IMR-90 (cell line): ENCODE measurements at places on chromosomes 1 and 21.
A peak's percentile ranks its signal among the peaks of the same experiment; 100 is the strongest.

- DNase-seq, result no peak
These were observed 206.1 kb upstream of the GALNT2 start for GRCh38 chr1:229860926-229861325.

DNA sequence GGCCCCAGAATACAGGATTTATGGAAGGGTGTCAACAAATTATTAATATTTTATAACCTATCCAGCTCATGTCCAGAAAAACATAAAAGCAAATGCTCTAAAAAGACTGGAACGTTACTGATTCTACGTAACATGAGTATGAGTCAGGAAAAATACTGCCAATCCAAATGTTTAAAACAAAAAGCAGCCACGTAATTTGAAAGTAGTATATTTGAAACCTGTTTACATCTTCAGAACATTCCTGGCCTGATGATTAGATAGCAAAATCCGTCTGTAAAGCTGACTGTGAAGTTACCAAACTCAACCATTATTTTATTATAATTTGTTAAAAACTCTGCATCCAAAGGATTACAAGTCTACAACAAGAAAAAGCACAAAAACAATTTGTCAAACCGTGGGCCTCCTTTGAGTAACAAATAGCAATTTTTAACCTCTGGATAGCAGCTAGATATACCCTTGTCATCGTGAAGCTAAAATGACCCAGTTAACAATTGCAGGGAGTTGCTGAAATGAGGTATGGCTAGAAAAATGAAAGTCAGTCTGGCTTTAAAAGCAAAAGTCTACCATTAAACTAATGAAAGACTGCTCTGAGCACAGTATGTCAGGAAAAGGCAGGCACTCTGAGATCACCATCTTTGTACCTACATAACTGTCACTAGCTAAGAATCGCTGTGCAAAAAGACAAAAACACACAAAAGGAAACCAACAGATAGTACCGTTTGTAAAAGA, 1.2 kb downstream of the UBR4 start:
- DNase-seq, result peak; percentile 91

GRCh38 chr1:168190403-168190802, 11.6 kb downstream of the TIPRL start:
- DNase-seq, result no peak

DNA sequence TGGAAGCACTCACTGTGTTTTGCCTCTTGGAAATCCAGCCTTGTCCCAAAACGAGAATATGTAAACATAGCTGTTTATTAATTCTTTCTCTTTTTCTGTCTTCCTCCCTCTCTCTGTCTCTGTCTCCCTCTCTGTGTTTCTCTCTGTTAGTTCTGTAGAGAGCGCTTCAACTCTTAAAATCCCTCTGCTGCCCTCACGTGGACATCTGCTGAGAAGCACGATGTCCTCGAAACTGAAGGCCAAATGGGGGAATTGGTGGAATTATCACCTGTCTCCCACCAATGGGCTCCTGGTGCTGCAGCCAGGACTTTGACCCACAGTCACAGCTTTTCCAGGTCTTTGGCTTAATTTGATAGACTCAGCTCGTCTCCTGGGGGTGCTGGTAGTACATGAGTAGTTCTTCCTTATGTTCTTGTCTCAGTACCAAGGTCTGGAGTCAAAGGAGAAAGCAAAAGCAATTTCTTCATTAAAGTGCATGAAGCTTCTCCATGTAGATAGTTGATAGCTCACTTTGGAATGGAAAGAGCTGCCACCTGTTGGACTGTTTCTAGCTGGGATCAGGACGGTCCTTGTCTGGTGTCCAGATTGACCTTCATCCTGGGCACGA, 5.5 kb upstream of the GBP6 start:
- DNase-seq, result peak; percentile 65

DNA sequence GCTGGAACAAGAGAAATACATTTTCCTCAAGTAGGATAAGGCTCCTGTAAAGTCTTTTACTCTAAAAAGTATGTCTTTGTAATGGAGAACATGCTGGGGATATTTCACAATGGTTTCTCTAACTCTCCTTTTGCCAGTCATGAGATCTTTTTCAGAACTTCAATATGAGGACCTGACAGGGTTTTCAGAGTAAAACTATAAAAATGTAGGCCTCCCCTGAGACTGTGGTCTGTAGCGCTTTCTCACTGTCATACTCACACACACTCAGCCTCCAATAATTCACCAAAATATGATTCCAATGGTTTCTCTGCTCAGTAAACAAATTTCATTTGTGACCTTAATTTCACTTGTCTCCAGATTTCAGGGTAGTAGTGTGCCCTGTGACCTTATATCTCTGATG, 440.1 kb upstream of the PTBP2 start:
- no peak for DNase-seq

DNA sequence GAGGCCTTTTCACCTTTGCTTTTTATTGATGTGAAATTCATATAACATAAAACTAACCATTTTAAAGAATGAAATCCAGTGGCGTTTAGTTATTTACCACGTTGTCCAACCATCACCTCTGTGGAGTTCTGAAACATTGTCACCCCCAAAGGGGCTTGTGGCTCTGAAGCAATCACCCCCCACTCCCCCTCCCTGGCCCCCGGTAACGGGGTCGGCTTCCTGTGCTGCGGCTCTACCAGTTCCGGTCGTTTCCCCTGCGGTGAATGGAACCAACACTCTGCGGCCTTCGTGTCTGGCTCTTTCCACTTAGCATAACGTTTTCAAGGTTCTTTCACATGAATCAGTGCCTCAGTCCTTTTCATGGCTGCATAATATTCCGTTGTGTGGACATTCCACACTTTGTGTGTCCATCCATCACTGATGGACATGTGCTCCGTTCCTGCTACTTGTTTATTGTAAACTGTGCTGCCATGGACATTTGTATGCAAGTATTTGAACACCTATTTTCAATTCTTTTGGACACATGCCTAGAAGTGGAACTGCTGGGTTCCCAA, 1.8 kb upstream of the ISG15 start:
- DNase-seq, result no peak

GRCh38 chr21:33096426-33096825, 26.5 kb downstream of the OLIG1 start:
- DNase-seq, result no peak

GRCh38 chr21:31752352-31752751, 20.4 kb upstream of the SCAF4 start:
- peak; percentile 45 for DNase-seq

DNA sequence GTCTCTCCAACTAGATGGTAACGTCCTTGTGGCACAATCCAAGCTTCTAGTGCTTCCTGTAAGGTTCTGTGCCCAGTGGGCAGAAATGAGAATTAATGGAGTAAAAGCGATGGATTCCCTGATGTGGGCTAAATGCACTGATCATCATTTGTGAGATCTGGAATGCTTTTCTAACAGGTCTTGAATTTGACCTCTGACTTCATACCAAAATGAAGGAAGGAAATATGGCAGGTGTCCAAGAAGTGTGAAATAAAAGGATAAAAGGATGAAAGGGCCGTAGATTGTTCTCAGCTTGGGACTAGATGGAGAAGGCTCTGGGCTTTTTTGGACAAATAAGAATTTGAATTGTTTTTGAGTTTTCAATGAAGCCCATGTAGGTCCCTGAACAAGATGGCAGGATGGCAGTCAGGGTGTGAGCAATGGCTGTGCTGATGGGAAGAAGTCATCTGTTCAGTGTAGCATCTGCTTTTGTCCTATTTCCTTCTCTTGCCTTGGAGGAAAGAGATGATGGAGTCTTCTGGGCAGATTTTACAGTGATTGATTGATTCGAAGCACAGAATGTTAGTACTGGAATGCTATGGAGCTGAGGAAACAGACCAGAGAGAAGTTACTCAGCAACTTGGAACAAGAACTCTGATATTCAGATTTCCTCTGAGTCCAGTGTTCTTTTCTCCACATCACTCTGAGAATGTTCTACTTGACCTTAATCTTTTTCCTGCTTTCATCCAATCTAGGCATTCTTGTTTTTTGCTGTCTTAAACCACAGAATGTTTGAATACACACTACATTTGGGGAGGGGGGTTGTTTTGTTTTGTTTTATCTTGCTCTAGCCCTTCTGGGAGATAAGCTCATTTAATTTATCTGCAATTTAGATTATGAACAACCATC, 286.0 kb downstream of the HLX start:
- DNase-seq, result no peak

DNA sequence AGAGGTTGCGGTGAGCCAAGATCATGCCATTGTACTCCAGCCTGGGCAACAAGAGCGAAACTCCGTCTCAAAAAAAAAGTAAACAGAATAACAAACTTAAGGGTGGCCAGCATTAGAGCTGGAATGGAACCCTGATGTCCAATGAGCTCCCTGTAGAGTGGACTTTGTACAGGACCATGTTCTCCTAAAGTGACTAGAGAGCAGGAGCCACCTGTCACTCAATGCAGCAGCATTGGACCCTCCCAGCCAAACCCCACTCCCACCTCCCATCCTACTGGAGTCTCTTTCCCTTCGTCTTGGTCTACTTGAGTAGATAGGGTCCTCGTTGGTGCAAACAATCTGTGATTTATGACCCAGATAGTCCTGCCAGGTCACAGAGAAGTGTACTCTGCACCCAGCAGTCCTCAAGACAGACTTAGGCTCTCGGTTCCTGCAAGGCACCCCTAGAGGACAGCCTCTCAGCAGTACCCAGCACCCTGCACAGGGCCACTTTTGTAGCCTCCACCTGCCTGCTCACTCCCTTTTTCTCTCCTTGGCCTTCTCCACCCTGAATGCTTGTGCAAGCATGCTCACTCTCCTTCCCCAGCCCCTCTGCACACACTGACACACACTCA, 69.2 kb upstream of the ZNF281 start:
- DNase-seq, result no peak

GRCh38 chr1:201137024-201137392, 10.0 kb upstream of the ASCL5 start:
- DNase-seq, result no peak

- DNase-seq, result no peak
These were observed 107.9 kb downstream of the S1PR1 start for GRCh38 chr1:101344745-101345144.

- DNase-seq, result peak; percentile 68
These were observed 379.2 kb upstream of the ADAMTS5 start for GRCh38 chr21:27346041-27346448.

DNA sequence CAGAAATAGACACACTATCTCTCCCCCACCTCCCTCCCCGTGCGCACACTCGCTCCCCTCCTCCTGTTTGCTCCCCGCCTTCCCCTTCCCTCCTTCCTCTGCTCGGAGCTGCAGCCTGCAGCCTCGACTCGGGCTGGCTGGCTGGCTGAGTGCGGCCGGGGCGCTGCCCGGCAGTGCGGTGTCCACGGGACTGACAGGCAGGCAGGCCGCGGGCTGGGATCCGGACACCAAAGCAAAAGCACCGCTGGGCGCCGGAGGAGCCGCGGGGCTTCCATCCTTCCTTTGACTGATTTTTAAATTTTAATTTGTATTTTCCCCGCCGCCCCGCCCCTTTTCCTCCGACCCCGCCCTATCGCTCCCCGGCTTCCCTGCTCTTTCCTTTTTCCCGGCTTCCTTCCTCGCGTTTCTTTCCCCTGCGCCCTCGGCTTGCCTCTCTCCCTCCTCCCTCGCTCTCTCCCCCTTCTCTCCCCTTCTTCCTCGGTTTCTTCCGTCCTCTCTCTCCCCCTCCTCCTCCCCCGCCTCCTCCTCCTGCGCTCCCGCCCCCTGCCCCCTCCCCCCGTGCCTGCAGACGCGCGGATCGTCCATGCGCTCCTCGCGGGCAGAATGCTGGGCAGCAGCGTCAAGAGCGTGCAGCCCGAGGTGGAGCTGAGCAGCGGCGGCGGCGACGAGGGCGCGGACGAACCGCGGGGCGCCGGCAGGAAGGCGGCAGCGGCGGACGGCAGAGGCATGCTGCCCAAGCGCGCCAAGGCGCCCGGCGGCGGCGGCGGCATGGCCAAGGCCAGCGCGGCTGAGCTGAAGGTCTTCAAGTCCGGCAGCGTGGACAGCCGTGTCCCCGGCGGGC, 109.4 kb downstream of the NAV1 start:
- peak; percentile 75 for DNase-seq

DNA sequence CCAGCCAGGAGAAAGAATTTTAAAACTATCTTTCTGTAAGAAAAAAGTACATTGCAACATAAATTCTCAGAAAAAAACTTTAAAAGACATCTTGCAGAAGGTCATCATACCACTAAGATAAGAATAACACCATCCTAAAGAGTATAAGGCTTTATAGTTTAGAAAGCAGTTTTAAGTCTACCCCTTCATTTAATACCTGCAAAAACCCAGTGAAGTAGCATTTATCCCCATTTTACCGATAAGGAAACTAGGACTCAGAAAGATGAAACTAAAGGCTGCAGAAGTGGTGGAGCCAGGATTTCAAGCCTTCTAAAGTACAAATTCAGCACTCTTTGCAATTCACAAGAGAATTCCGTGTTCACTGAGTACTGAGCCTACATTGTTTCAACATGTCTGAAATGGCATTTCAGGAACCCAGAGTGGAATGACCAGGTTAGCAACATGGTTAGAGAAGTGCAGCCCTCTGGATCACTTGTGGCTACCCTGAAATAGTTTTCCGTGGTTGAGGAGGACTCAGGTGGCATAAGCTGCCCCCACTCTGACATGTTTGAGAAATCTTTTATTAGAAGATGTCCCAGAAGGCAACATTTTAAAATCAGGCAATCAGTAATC, 6.7 kb downstream of the MYCL start:
- no peak for DNase-seq

- DNase-seq, result peak; percentile 99
These were observed 166.1 kb upstream of the DPYD start for GRCh38 chr1:98086796-98087441.

DNA sequence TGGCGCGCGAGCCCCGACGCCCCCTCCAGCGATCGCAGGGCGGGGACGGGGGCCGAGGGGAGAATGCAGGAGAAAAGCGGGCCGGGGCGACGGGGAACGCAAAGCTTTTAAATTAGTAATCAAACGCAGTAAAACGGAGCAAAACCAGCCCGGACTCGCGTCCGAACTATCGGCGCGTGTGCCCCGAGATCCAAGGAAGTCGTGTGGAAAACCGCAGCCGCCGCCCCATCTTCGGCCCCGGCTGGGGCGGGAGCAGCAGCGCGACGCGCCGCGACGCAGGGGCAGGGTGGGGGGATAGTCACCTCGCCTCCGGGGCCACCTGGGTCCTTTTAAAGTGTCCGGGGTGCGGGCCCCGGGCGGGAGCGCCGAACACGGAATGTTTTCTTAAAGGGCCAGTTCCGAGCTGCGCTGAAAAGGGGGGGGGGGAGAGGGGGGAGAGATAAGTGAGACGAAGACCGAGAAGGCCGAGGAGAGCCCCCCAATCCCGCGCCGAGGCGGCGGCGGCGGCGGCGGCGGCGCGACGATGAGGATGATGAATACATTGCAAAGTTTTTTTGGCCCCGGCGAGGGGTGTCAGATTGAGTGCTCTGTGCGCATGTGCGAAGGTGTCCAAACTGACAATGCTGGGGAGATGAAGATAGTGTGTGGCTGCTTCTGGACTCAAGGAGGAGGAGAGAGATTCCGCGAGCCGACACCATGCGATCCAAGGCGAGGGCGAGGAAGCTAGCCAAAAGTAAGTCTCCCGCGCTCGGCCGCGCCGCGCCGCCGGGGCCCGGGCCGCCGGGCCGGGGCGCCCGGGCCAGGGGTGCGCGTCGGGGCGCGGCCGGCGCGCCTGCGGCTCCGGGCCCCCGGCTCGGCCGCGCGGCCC, at the start of gene PRDM16:
Gene PRDM16 (plus strand): TSS at position 640 of the 868 bp plus-strand sequence. CDS start 57 bp downstream, at position 697.
- DNase-seq, result peak; percentile 3

DNA sequence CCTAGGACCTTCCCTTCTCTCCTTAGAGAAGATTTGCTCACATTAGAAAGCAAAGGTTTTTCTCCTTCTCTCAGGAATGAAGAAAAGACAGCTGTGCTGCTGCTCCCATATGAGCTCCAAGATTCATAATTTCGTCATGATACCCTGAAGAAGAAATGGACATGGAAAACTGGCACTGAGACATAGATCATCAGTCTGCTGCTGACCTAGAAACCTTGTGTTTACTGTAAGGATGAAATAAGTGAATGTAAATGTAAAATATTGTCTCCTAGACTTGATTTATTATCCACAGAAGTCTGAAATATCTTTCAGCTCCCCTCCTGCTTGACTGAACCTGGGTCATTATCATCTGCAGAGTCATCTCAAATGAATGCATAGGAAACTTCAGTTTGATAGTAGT, 77.9 kb downstream of the ZC3H11B start:
- DNase-seq, result no peak
